HCT116 (cell line): ENCODE measurements at places on chromosomes 7 and 10. TPM values are rescaled to one million over a fixed set of nuclear protein-coding genes. Genes with fewer than 3 reads are reported as not detected.

GRCh38 chr7:120486164-120486563 is 213.2 kb downstream of the KCND2 start:
- H3K36me3 ChIP-seq, result no peaks in the 10 kb centered on the region
- H3K27me3 ChIP-seq, result no peaks in the 10 kb centered on the region
- 0 out of 2 replicates have a peak, but pooled peaks cover 3% of the 10 kb centered on the region for H3K4me1 ChIP-seq
- no peak overlapping the region for H3K4me3 ChIP-seq
- H3K27ac ChIP-seq, result no peak overlapping the region

- no peak for DNase-seq
- H3K36me3 ChIP-seq, result no peaks in the 10 kb centered on the region
- no peaks in the 10 kb centered on the region for H3K4me1 ChIP-seq
- no peak overlapping the region for H3K27ac ChIP-seq
Measured at GRCh38 chr7:66296001-66296521, 90.9 kb downstream of the TPST1 start.

- H3K4me1 ChIP-seq, result peaks cover 8% of the 10 kb centered on the region; the same call in 1 of the 2 replicates
Measured at GRCh38 chr10:33376976-33377657, 42.6 kb upstream of the NRP1 start.

- no peaks in the 10 kb centered on the region for H3K27me3 ChIP-seq
- H3K4me3 ChIP-seq, result no peak overlapping the region
- no peaks in the 10 kb centered on the region for H3K4me1 ChIP-seq
- H3K27ac ChIP-seq, result no peak overlapping the region
- no peaks in the 10 kb centered on the region for H3K36me3 ChIP-seq
Measured at GRCh38 chr10:90977855-90978486, 57.1 kb upstream of the ANKRD1 start.

DNA sequence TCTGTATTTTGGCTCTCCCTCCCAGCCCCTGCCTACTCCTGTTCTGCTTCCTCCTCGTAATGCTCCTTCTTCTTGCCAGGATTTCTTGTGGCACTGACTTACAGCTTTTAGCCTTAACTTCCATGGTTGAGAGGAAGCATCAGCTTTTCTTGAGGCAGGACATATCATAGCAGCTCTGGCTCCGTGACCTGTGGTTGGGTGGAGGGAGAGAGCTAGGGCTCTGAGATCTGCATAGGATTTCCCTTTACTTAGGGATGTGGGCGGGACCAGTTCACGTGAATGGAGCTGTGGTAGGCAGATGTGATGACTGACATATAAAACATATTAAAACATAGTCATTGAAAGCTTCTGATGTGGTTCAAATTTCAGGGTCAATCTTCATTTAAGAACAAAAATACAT is 10.6 kb upstream of the RAB11FIP2 start:
- H3K4me1 ChIP-seq, result no peaks in the 10 kb centered on the region
- no peaks in the 10 kb centered on the region for H3K36me3 ChIP-seq
- DNase-seq, result no peak

The PIK3AP1 gene
- 7.1 TPM for total RNA-seq
